Left lobe of liver (tissue), 2 donors: ENCODE measurements at places on chromosomes 1 and 21. TPM values are rescaled to one million over a fixed set of nuclear protein-coding genes. Genes with fewer than 3 reads are reported as not detected.

Gene B3GALNT2
- 8.9 TPM for total RNA-seq

GRCh38 chr21:42641311-42642218 is 11.9 kb upstream of the PDE9A start:
- no peak for DNase-seq

Gene SLC37A1
- total RNA-seq: 5.0 TPM

Gene CXADR
- total RNA-seq: 23.4 TPM

DNA sequence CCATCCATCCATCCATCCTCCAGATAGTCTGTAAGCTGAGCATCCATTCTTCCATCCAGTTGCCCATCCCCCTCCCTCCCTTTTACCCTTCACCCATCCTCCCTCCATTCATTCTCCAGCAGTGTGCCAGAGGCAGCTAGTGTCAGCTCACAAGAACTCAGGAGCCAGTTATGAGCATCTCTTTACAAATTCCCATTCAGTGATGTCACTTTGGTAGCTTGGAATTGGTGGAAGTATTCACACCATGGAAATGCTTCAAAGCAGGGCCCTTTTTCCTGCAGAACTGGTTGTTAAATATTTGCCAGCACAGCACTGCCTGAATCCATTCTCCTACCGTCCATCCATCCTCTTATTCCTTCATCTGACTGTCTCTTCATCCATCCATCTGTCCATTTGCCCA is 72.5 kb downstream of the ARHGEF10L start:
- no peak for DNase-seq

GRCh38 chr1:93827633-93828366 is 51.2 kb downstream of the DNTTIP2 start:
- no peak for DNase-seq

DNA sequence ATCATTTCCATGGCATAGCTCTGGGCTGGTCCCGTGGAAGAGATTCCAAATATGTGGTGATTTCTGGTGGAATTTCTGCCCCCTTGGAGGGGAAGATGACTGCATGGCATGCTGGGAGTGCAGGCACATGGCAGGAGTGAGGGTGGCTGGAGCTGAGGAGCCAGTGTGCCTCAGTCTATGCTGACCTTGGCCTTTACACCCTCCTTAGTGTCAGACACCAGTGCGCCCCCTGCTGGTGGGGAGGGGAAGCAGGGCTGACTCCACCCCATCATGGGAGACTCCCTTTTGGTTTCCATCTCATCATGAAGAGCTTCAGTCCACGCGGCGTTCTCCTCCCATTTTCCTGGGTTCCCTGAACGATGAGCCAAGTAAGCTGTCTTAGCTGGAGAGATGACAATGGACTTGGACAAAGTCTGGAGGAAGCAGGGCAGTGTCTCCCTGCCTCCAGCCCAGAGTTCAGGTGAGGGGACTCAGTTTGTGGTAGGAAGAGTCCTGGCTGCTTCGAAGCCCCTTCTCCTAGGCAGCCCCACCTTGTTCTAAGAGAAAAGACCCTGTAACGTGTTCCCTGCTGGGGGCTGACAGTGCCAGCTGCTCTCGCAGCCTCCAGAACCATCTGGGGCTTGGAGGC is 10.3 kb downstream of the ALX3 start:
- DNase-seq: no peak

GRCh38 chr1:220441211-220441610 is 86.7 kb upstream of the MARK1 start:
- no peak for DNase-seq
